Activated naive CD4-positive, alpha-beta T cell (primary cell): ENCODE measurements at places on chromosomes 11 and 22.

DNA sequence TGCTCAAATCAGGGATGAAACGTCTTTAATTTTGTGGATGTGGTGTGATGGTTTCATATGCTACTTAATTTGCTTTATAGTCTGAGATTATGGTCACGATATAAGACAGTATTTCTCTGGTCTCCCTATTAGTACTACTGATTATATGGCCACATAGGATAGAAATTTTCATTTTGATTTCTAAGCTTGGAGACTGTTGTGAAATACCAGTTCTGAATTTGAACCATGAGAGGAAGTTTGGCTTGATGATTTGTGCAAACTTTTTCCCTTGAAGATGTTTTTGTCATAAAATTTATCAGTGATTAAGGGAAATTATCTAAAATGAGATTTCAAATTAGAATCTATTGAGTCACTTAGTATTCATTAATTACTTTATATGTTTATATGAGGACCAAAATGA lies 2.7 kb downstream of the RNF169 start:
- no peak for DNase-seq

DNA sequence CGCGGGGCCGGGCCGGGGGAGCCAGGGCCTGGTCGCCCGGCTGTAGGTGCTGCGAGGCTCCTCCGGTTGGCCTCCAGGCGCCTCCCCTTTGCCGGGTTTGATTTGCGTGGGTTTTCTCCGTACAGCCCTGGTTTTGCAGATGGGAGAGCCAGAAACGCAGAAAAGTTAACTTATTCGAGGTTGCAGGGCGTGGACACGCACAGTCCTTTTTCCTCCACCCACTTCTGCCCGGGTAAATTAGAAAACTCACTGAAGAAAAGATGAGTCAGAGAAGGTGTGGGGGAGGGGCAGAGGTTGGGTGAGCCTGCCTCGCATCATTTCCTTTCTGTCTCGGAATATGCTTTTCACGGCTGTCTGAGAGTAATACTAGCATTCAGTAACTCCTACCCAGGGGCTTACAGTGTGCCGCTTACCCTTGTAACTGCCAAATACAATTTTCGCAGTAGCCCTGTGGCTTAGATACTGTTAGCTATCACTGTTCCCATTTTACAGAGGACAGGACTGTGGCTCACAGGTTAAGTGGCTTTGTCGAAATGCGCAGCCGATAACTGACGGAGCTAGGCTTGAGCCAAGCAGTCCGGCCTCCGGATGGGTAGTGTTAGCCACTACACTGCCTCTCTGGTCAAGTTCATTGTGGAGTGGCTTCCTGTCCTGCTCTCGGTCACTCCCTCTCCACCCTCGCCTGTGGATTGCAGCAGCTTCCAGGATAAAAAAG lies 812 bp downstream of the FADD start:
- DNase-seq, result peak; percentile 59

- no peak for DNase-seq
These were observed 850.3 kb downstream of the OPCML start for GRCh38 chr11:132681971-132682370.

DNA sequence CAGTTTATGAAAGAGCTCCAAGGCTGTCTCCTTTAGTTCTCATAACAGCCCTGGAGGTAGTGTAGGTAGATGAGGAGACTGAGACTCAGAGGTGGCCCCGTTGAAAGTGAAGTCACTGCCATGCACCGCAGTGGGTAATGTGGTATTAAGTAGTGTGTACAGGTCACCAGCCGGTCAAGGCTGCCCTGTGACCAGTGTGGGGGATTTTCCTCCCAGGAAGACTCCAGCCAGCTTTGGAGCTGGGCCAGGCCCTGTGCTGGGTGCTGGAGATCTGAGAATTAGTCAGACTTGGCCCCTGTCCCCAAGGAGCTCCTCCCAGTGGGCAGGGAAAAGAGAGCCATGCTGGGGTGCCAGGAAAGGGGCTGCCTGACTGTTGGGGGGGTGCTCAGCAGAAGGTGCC lies 5.3 kb downstream of the OMP start:
- DNase-seq, result no peak

GRCh38 chr11:38547462-38547861 lies 1949.4 kb upstream of the RAG2 start:
- no peak for DNase-seq

DNA sequence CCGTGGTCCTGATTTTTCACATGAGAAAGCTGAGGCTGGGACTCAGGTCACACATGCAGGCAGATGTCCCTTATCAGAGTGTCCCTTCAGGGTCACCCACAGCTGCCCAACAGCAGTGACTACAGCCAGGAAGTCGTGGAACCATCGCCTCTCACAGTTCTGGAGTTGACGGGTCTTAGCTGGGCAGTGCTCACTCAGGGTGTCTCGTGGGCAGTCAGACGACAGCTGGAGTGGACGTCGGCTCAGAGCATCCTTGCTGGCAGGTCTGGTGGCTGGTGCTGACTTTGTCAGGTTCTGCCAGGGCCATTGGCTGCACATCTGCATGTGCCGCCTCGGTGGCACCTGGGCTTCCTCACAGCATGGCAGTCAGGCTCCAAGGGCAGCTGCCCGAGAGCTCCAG lies 35.6 kb upstream of the TH start:
- DNase-seq, result no peak

DNA sequence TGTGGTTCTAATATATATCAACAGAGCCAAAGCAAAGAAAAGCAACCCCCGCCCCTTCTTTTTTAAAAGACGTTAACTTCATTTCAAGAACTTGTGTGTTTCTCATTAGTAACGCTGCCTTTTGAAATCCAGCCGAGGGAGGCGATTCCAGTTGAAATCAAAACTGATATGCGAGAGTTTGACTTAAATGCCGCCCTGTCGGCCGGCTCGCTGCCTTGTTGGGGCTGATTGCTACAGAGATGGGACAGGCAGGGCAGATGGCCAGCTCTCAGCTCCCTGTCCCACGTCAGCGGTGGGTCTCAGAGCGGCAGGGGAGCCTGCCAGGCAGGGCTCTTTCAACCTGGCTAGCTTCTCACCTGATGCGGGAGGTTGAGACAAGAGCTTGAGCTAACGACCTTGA lies 51.9 kb upstream of the ALX4 start:
- DNase-seq, result no peak

DNA sequence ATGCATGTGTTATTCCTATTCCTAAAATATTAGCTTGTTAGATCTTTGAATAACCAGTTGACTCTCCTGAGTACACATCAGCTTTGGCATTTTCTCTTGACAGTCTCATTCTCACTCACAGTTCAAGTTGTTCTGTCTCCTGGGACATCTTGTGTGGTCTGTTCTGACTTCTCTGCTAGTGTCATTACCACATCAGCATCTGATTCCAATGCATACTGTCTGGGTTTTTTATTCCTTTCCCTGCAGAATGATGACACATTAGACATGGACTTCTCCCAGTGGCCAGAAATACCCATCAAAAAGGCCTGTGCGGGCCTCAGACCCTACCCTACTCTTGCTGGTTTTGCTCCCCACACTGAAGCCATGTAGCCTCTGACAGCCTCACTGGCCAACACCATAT lies 2.7 kb downstream of the ZNF74 start:
- DNase-seq, result no peak

- DNase-seq, result no peak
These were observed 37.0 kb upstream of the DNAJB7 start for GRCh38 chr22:40898850-40899357.

DNA sequence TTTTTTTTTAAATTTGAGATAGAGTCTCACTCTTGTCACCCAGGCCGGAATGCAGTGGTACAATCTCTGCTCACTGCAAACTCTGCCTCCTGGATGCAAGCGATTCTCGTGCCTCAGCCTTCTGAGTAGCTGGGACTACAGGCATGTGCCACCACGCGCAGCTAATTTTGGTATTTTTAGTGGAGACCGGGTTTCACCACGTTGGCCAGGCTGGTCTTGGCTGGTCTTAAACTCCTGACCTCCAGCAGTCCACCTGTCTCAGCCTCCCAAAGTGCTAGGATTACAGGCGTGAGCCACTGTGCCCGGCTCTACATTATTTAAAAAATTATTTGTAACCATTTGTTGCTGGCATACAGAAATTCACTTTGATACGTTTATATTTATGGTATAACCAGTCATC lies 18.6 kb downstream of the EP300 start:
- DNase-seq, result no peak

DNA sequence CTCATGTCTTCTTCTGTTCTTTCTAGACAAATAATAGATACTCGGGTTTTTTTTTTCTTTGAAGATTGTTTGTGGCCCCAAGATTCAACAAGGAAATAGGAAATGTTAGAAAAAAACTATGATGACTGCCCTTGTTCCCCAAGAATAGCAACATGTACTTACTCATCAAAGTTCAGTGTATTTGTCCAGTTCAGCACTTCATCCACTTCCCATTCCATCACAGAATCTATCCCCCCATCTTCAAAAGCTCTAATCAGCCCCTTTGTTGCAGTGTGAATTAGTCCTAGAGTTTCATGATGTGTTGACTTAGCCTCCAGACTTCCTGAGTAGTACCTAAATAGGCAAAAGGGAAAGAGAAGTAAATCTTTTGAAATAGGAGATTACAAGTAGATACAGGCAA lies 74.3 kb downstream of the C11orf65 start:
- DNase-seq, result no peak

DNA sequence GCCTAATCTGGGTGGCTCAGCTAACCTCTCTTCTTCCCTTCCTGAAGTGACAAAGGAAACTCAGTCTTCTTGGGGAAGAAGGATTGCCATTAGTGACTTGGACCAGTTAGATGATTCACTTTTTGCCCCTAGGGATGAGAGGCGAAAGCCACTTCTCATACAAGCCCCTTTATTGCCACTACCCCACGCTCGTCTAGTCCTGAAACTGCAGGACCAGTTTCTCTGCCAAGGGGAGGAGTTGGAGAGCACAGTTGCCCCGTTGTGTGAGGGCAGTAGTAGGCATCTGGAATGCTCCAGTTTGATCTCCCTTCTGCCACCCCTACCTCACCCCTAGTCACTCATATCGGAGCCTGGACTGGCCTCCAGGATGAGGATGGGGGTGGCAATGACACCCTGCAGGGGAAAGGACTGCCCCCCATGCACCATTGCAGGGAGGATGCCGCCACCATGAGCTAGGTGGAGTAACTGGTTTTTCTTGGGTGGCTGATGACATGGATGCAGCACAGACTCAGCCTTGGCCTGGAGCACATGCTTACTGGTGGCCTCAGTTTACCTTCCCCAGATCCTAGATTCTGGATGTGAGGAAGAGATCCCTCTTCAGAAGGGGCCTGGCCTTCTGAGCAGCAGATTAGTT lies 14.2 kb upstream of the UVRAG start:
- DNase-seq, result no peak

- no peak for DNase-seq
These were observed 822.9 kb downstream of the BRD1 start for GRCh38 chr22:49004484-49005399.

DNA sequence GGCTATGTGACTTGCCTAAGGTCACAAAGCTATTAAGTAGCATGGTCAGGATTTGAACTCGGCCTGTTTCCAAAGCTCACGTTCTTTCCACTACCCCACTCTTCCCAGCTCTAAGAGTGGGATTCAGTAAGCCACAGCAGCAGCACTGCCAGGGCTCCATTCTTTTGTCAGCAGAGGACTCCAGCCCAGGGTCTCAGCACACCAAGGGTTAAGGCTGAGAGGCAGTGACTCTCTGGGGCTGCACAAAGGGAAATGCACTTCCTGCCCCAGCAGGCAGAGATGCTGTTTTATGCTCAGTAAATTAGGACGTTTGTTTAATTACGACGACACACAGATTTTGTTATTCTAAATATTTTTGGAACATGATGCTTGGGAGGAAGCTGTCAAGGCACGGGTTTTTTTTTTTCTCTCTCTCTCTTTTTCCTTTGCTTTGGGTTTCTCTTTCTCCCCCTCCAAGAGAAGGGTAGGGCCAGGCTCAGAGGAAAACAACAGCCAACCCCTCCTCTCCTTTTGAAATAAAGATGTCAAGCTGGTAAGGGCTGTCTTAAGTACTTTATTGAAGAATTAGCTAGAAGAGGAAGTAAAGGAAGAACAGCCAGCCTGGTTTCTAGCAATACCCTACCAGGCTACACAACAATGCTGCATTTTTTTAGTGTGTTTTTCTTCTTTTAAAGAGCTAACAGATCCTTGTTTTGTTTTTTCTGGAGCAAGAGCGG lies 2.8 kb downstream of the MYH9 start:
- no peak for DNase-seq

DNA sequence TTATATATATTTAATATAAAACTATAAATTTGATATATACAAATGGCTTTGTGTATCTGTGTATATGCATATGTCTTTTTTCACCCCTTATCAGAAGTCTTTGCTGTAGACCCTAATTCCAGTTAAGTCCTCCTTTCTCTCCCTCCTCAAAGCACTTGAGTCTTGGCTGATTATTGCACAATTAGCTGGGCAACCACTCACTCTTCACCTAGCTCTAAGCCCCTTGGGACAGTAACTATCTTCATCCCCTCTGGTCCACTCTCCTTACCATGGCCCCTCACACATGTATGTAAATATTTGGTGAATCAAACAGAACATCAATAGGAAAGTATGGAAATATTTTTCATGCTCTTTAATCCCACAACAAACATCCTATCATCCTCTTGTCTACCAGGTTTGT lies 909 bp upstream of the OR5B21 start:
- DNase-seq, result no peak

GRCh38 chr11:110297726-110298300 lies 1.4 kb upstream of the RDX start:
- no peak for DNase-seq

DNA sequence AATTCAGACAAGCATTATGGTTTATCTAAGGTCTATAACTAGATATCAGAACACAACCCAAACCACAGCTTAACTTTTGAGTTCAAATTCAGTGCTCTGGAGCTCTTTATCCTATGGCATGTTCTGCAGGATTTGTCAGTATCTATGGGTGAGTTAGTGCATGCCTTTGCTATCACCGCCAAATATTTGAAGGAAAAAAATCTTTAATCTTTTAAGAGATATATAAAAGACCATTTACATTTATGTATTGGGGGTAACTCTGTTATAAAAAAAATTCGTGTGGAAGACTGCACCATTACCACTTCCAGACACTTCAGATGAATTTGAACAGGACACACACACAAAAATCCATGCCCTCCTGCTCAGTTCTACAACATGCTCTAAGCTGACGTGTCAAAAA lies 313.5 kb upstream of the CHORDC1 start:
- DNase-seq, result no peak

GRCh38 chr11:26828288-26828687 lies 106.4 kb upstream of the SLC5A12 start:
- DNase-seq, result no peak

GRCh38 chr22:50199251-50199721 lies 1.5 kb upstream of the SELENOO start:
- DNase-seq, result no peak

DNA sequence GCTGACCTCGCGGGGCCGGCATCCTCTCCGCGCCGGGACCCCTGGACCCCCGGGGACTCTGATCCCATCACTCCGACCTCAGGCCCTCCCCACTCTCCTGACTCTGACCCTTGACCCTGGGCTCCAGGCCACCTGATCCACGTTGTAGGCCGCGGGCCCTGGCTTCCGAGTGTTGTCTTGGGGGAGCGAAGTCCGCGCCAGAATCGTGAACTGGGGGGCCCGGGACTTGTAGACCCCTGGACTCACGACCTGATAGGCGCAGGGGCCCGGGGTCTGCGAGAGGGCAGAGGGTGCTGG lies 716 bp upstream of the TYMP start:
- DNase-seq, result no peak

- no peak for DNase-seq
These were observed 1817.7 kb downstream of the LRRC4C start for GRCh38 chr11:39641751-39642150.
